Fibroblast of lung (primary cell): ENCODE measurements at places on chromosomes 16 and 17.

DNA sequence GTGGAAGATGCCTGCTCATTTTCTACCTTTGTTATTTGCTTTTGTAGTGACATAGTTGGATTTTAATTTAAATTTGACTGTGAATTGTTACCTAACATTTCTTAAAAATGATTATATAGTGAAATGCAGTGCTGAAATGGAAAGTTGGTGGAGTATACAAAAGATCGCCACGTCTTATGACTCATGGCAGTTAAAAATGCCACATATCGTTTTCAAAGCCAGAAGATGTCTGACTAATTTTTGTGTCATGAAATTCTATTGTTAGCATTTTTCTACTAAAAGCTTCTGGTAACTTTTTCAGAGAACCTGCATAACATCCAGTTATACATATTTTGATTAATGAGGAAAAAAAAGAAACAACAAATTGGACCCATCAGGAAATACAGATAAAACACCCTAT lies 20.6 kb downstream of the MAP2K4 start:
- DNase-seq = peak; percentile 85

GRCh38 chr17:3929181-3929580 lies 12.9 kb upstream of the P2RX1 start:
- DNase-seq = no peak

GRCh38 chr17:73265646-73266640 lies 4.3 kb upstream of the CPSF4L start:
- no peak for DNase-seq

DNA sequence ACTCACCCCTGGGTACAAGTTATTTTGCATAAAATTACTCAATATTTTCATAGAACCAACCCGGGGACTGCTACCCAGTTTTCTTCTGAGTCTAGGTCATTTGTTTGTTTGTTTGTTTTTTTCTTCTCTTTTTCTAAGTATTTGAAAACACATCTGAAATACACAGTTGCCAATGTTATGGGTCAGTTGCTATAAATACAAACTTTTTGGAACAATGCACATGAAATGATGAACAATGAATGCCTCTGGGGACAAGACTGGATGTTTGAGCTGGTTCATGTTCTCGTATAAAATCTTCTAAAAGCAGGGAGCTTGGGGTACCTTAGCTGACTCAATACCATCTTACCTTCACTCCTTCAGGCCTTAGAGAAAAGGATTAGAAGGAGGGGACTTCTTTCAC lies 30.5 kb downstream of the TMEM238L start:
- no peak for DNase-seq

GRCh38 chr17:78342449-78343186 lies 17.3 kb downstream of the SOCS3 start:
- DNase-seq = peak; percentile 96

DNA sequence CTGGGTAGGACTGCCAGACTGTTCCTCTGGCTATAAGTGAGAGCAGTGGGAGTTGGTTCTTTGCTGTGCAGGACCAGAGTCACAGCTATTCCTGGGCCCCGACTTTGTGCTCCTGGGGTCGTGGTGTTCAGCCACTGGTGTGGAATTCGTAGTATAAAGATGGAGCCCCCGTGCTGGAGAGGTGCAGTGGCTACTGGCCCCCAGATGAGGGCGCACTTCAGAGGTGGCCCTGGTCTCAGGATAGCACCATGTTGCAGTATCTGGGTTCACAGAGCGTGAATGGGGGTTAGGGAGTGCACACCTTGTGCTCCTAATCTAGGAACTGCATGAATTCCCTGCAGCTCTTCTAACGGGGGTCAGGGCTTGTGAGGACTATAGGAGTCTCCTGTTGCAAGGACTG lies 21.1 kb downstream of the TANC2 start:
- DNase-seq = no peak

DNA sequence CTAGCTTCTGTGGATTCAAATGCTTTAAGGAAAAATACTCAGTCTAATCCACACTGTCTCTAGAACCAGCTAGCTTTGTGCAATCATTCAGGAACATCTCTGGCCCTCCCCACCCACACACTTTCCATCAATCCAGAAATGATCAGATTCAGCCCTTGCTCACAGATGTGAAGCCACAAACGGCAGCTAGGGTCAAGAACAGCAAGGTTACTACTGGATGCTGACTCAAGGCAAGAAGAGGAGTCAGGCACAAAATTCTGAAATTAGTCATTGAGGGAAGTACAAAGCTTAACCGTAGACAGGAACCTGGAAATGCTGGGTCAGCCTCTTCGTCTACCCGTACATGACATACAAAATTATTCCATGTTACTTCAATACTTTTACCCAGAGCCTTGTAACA lies 174.6 kb downstream of the CDH13 start:
- DNase-seq = no peak

DNA sequence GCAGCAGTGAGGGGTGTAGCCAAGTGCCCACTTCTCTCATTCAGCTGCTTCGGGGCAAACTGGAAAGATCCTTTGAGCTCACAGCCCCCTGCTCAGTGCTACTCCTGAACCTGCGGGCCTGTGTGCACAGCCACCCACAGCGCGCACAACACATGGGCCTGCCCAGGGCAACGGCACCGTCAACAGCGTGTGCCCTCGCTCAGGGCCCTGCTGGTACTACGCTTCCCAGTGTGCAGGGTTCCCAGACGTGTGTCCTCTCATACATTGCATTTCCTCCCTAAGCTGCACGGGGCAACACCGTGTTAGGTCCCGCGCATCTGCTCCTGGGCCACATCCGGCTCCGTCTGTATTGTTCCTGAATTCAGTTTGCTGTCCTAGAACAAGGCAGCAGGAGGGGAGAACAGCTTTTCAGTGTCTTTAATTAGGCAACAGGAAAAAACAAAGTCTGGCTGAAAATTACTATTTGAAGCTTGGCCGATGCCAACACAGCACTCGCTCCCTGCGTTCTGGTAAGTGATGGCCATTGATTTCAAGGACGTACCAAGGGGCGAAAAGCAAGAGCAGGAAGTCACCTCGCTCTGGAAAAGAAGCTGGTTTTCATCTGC lies 15.2 kb downstream of the MRM3 start:
- no peak for DNase-seq

DNA sequence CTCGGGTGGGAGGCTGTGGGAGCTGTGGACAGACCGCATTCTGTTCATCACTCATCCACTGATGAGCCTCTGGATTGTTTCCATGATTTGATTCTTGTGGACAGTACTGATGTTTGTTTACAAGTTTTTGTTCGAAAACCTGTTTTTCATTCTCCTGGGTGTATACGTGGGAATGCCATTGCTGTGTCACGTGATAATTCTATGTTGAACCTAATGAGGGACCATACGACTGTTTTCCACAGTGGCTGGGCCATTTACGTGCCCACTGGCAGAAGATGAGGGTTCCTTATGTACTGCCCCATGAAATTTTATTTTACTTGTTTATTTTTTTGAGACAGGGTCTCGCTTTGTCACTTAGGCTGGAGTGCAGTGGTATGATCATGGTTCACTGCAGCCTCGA lies 2.6 kb upstream of the ALG1 start:
- no peak for DNase-seq
